ENCODE measurements at places on chromosomes 16 and 17. TPM values are rescaled to one million over a fixed set of nuclear protein-coding genes. Genes with fewer than 3 reads are reported as not detected.

The LRRC46 gene
- 1.6 TPM for polyA plus RNA-seq

The ITGAD gene
- 1.1 TPM for polyA plus RNA-seq

DNA sequence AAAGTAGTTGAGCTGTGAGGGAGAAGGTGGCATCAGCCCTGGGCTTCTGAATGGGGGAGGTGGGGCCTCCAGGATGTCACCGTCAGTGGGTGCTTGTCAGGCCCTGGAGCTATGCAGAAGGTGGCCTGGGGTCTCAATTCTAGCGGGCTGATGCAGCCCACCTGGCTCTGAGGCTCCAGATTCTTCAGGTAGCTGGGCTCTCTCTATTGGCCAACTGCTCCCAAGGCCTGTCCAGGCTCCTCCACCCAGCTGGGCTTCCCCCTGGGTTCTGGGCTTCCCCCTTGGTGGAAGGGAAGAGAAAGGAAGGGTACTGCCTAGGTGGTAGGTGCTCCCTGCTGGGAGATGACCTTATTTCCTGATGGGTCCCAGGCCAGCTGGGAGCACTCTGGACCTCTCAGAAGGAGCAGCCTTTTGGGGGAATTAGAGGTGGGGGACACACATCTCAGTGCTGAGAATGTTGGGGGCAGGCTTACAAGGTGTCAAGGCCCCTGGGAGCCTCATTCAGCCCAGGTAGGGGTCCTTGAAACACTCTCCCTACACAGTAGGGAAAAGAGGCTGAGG, 1728.3 kb downstream of the TP53TG3F start:
- no peak for DNase-seq

DNA sequence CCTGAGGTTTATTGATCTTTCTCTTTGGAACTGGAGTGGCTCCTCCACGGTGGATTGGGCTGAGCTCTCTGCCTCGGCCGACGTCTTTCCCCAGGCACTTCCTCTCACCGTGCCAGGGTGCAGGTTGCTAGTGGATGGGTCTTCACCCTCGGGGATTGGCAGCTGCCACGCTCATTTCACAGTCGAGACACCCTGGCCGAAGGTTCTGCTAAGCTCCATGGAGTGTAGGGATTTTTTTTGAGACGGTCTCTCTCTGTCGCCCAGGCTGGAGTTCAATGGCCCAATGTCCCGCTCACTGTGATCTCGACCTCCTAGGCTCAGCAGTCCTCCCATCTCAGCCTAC, 280.8 kb downstream of the SEC14L1 start:
- no peak for DNase-seq

DNA sequence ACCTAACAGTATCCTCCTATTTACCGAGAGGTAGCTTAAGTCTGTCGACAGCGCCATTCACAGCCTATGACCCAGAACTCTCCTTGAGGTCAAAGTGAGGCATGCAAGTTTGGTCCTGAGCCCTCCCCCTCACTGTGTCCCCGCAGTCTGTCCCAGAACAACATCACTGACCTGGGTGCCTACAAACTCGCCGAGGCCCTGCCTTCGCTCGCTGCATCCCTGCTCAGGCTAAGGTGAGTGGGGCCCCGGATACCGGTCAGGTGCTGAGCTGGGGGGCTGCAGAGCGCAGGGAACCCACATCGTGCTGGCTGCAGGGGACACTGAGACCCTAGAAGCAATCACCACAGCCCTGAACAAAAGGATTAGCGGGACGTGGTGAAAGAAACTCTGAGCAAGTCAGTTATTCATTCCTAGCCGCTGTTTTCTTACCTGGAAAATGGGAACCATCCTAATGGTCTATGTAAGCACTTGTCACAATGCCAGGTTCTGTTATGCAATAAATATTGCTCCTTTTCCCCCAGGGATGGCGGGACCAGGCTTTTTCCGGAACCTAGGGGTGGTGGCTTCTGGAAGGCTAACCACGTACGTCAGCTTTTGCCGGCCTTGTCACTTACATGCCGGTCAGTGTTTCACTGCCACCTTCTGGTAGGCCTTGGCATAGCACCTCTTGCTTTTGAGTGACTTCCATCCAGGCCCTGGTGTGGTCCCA, 23.8 kb downstream of the DEXI start:
- peak; percentile 95 for DNase-seq

GRCh38 chr16:75924397-75924796, 198.1 kb upstream of the CPHXL start:
- DNase-seq, result no peak

The TOM1L1 gene
- polyA plus RNA-seq, result 13.8 TPM

The TSPAN10 gene
- polyA plus RNA-seq, result 1.0 TPM

The B9D1 gene
- polyA plus RNA-seq, result 6.6 TPM

GRCh38 chr17:77734371-77735080, 224.0 kb upstream of the TNRC6C start:
- DNase-seq, result peak; percentile 89

DNA sequence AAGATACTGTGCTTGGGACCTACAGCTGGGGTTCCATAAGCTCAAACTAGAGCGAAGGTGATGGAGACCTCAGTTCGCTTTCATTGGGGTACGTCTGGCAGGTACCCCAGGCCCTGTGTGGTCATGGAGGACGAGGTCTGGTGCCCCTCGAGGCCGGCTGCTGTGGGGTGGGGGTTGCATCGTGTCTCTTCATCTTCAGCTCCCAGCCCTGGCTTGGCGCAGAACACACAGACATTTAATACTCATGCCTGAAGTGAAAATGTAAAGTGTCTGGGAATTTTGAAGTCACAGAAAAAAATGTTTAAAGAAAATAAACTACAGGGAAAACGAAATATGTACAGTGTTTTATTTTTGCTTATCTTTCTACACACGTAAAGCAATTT, 80.5 kb downstream of the TBC1D16 start:
- DNase-seq, result no peak

The KRT9 gene
- polyA plus RNA-seq, result not detected

DNA sequence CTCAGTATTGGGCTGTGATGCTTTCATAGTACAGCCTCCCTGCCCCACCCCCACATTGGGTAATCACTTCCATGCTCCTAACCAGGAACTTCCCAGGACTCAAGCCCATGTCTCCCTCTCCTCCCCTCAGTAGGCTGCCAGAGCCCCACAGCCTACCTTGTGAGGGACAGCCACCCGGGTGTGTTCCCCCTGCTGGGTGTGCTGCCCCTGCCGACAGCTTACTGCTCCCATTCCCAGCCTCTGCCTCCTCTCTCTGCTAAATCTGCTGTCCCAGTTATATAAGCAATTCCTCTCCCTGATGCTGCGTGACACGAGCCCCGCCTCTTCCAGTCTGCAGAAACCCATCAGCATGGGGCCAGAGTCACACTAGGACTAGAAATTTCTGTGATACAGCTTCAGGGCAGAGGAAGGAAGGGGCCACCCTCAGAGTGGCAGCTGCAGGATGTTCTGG, at the start of gene RSKR:
TSS of gene RSKR (minus strand) at position 255 of the 451 bp plus-strand sequence. CDS start at position 231, 24 bp downstream.
- no peak for DNase-seq

DNA sequence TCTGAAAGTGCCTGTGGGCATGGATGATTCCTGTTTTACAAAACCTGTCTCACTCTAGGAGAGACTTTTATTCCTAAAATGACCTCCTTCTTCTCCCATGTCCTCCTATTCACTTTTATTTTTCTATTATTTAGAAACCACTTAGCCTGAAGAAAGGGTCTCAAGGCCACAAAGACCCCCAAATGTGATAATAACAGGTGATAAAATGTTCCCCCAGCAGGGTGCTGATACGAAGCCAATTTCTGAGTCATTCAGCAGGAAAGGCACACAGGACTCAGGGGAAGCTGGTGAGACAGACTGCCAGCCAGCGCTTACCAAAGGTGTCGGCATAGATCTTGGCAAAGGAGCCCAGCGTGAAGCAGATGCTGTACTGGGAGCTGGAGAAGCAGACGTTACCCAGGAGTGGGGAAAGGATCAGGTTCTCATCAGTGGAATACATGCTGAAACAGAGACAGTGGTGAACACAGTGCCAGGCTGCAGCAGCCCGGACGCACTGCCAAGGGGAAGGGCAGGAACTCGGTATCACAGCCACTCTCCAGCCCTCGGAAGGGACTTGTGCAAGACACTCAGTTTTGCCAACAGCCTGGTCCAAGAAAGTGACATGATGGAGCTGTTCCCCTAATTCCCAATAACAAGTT, 24.6 kb downstream of the HIGD1B start:
- no peak for DNase-seq

The PROCA1 gene
- 1.6 TPM for polyA plus RNA-seq

GRCh38 chr16:22189473-22190080, 16.5 kb upstream of the EEF2K start:
- DNase-seq, result no peak

- DNase-seq, result no peak
Observed at GRCh38 chr17:74018115-74018514, 185.4 kb upstream of the RPL38 start.

The SLC5A2 gene
- 11.3 TPM for polyA plus RNA-seq

DNA sequence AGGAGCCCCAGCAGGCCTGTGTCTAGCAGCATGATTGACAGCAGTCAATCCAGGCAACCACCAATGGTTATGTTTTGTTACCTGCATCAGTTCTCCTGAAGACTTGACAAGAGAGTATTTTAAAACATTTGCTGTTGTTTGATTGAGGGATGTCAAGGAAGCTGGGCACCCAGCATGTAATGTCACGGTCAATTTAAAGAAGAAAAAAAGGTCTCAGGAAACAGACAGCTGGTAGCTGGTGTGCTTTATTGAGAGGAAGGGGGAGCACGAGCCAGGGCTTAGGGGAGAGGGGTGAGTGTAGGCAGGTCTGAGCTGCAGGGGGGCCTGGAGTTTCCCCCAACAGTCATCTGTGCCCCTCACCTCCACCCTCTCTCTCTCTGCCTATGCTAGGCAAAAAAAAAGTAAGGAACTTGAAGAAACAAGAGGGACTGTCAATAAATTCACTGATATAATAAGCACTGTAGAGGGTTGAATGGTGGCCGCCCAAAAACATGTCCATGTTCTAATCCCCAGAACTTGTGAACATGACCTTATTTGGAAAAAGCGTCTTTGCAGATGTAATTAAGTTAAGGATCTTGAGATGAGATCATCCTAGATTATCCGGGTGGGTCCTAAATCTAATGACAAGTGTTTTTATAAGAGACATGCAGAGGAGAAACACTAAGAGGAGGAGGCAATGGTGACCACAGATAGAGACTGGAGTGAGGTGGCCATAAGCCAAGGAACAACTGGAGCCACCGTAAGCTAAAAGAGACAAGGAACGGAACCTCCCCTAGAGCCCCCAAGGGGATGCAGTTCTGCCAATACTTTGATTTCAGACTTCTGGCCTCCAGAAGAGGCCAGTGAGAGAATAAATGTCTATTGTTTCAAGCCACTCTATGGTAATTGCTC, 14.5 kb downstream of the TSPOAP1 start:
- DNase-seq, result no peak

The KLHL10 gene
- polyA plus RNA-seq, result 0.12 TPM

Data from muscle of arm (tissue), 14 donors.